ENCODE measurements at places on chromosomes 6 and 20. TPM values are rescaled to one million over a fixed set of nuclear protein-coding genes. Genes with fewer than 3 reads are reported as not detected.

PSMB9 gene
- 23.9 TPM for total RNA-seq

SLC17A1 gene
- total RNA-seq: not detected

TGIF2 gene
- total RNA-seq: 27.7 TPM

RRAGD gene
- total RNA-seq: 4.5 TPM
